ENCODE measurements at places on chromosomes 6 and 20.

DNA sequence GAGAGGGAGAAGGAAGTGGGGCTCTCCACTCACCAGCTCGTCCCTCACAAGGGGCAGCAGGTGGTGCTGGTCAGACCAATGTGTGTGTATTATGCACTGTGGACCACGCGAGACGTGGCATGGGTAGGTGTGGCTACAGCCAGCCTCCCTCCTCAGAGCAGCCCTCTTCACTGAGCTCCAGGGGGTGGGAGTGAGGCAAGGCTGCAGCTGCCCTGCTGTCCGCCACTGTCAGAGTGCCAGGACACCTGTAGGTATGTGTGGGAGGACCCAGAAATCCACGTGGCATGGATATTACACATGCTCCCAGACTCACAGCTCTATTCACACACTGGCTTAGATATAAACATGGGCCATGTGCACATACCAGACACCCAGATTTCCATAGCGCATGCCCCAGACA, 90.3 kb downstream of the VEGFA start:
- peak; percentile 73 for DNase-seq

DNA sequence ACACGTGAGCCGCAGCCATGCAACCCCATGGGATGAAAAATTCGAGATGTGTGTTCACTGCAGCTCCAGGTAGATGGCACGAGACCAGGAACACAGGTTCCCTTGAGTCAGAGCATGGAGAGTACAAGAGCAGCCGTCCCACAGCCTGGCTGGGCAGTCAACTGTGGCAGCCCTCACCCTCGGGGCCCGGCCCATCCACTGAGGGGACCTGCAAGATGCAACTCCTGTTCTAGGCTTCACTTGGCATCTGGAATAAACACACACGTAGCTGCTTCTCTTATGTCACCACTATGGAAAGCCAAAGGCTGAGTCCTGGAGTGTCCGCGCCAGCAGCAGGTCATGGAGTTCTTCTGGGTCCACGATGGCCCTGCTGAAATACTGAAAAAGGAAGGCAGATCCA, 77.0 kb downstream of the WDR27 start:
- no peak for DNase-seq

GRCh38 chr20:8005575-8006366, 13.8 kb downstream of the TMX4 start:
- no peak for DNase-seq

- no peak for DNase-seq
These were observed 1666.3 kb downstream of the HACE1 start for GRCh38 chr6:103193413-103193812.

GRCh38 chr6:25369433-25370177, 90.4 kb downstream of the CARMIL1 start:
- DNase-seq: peak; percentile 96

All from NCI-H524 (cell line).